Stimulated activated CD8-positive, alpha-beta memory T cell treated with anti-CD3 and anti-CD28 coated beads, Interleukin-4, amount 100 ng/mL, for 4 hours (primary cell): ENCODE measurements at places on chromosomes 2 and 18.

DNA sequence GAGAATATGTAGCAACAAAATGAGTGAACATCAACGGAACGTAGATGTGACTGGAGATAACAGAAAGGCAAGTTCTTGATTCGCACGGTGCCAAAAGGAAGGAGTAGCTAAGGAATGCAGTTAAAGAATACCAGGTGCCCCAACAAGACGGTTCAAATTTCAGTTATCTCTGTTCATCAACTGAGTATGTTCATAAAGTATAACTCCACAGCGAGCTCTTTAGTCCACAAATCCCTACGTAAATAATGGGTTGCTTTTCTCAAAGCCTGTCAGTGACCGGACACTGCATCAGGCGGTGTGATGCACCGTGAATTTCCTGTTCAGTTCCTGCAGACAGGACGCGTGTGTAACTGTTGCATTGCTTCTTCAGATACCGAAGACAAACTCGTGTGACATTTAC lies 91.8 kb downstream of the NOL10 start:
- DNase-seq, result no peak

GRCh38 chr2:118052474-118052873 lies 35.8 kb upstream of the INSIG2 start:
- no peak for DNase-seq

DNA sequence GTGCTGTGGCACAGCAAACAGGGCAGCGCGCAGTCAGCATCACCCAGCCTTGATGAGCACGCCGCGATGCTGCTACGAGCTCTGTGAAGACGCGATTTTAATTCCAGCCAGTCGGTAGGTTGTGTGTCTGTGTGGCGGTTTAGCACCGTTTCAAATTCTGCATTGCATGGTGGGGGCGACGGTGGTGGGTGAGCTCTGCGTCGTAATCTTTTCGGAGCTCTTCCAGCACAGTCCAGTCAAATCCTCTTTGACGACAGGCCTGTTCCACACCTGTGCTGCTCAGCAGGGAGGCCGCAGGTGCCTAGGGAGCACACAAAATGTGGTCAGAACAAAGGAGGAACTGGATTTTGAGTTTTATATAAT lies 8.6 kb downstream of the ALLC start:
- no peak for DNase-seq

- DNase-seq, result no peak
These were observed 399.3 kb downstream of the BCL11A start for GRCh38 chr2:60154142-60154541.

DNA sequence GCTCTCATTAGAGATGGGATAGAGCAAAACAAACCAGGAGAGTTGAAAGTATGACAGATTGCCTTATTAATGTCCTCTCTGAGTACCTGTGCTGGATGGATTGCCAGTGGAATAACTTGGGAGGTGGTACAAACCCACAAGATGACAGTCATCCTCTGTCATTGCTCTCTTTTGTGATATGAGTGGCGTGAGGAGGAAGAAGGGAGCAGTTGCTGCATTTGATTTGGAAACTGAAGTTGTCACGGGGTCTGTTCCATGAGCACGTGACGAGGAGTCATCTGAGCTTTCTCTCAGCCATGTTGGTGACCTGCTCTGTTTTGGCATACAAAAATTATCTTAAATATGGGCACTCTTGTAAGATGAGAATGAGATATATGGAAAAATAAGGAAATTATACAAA lies 204.9 kb downstream of the FAM210A start:
- no peak for DNase-seq

DNA sequence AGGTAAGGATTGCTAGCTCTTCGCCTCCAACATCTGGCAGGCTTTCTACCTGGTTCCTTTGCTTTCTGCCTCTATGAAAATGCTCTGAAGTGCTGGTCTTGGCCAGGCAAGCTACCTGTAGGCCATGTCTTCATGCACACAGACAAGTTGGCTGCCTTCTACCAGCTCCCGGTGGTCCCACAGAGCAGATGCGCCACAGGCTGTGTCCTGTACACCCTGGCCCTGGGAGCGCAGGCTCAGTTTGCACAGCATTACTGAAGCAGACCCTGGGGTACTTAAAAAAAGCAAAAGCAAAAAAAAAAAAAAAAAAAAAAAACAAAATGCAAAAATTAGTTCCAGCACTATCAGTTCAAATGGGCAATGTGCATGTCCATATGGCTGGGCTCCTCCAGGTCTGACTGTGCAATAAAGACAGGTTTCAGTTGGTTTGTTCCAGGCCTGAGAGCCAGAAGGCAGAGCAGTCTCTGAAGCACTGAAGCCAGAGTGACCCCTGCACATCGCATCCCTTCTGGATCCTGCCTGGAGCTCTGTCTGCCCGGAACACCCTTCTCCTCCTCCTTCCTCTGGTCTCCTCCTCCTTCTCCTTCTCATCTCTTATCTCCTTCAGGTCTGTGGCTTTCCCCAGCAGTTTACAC lies 288.0 kb upstream of the REV1 start:
- DNase-seq, result no peak

GRCh38 chr2:38122344-38122743 lies 46.4 kb upstream of the CYP1B1 start:
- no peak for DNase-seq

- DNase-seq, result no peak
These were observed 32.6 kb downstream of the ABCA12 start for GRCh38 chr2:215105607-215106354.

GRCh38 chr2:145203891-145204290 lies 684.0 kb upstream of the ZEB2 start:
- no peak for DNase-seq

DNA sequence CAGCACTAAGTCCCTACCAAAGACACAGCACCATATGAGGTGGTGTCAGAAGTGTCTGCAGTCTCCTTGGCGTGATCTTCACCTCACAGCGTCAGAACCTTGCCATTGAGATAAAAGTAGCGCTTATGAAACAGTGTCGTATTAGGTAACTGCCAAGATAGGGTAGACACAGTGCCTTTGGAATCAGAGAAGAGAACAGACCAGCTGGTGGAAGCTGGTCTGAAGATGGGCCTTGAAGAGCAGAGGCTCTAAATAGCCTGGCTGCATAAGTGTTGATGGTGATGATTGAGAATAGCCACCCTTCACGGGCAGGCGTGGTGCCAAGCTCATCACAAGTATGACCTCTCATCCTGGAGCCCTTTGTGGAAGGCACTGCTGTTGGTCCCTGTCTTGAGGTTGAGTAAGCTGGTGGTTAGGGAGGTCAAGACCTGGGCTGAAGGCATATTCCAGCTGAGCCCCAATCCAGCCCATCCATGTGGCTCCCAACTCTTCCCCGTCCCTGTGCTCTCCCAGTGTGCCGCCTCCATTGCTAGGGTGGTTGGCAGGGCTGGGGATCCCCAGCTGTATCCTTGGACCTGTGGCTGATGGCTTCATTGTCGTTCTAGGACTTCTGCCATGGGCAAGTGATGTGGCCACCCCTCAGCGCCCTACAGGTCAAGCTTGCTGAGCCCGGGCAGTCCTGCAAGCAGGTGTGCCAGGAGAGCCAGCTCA lies 187.4 kb downstream of the MGAT5 start:
- DNase-seq, result no peak

DNA sequence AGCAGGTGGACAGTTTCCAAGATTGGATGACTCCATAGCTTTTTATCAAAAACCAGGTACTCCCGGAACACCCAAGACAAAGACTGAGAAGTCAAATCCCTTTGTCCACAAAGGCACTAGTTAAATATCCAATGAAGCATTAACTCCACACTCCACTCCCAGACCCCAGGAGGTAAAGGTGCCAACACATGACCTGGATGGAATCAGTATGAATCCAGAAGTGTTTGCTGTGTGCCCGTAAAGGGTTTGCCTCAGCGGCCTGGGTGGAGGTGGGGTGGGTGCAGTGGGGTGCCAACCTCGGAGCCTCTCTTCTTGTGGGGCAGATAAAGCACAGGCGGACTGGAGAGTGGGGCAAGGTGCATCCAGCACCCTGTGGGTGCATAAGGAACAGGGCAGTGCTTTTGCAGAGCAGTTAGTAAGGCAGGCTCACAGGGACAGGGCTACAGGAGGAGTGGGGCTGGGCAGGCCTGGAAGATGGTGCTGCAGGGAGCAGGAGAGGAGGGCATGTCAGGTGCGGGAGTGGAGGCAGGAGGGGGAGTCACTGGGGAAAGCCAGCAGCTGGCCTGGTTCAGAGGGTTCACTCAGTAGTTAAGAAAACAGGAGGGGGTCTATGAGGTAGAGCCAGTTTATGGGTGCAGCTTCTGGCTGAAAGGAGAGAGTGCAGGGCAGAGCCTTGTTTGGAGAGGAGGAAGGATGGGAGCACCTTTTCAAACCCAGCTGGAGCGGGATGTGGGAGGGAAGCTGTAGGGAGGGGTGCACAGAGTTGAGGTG lies 208.4 kb upstream of the SMAD2 start:
- no peak for DNase-seq

GRCh38 chr2:69769272-69769671 lies 27.3 kb downstream of the ANXA4 start:
- DNase-seq, result no peak

- DNase-seq, result no peak
These were observed 9.9 kb upstream of the ODC1 start for GRCh38 chr2:10457846-10458598.
